ENCODE measurements at places on chromosomes 6 and 20. TPM values are rescaled to one million over a fixed set of nuclear protein-coding genes. Genes with fewer than 3 reads are reported as not detected.
A peak's percentile ranks its signal among the peaks of the same experiment; 100 is the strongest.

Gene SLC17A5
- 8.0 TPM for total RNA-seq

DNA sequence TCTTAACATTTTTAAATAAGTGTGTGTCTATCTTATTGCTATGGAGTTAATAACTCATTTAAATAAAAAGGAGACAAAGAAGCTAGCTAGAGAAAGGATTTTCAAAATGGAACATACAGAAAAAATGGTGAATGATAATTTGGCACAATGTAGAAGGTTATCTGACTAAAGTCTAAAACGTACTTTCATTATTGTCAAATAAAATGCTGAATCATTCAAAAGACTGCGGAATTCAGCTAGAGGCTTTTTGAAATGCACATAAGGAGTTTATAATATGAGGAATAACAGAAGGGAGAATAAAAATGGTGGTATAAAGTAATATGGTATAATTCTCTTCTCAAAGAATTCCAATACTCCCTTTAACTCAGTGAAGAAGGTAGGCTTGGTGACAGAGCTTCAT lies 597.9 kb downstream of the KHDRBS2 start:
- H3K4me3 ChIP-seq, result no peak overlapping the region
- H3K4me1 ChIP-seq, result no peaks in the 10 kb centered on the region
- H3K36me3 ChIP-seq, result no peaks in the 10 kb centered on the region

GRCh38 chr6:33212857-33213165 lies 4.5 kb downstream of the RING1 start:
- no peaks in the 10 kb centered on the region for H3K36me3 ChIP-seq
- peaks cover 11% of the 10 kb centered on the region for H3K4me1 ChIP-seq
- peak overlapping the region; percentile 7 for H3K27ac ChIP-seq
- DNase-seq, result no peak
- H3K27me3 ChIP-seq, result no peaks in the 10 kb centered on the region
- peak overlapping the region; percentile 36 for H3K4me3 ChIP-seq

GRCh38 chr6:135901774-135902524 lies 50.4 kb downstream of the PDE7B start:
- H3K27ac ChIP-seq, result peak overlapping the region; percentile 44
- H3K4me3 ChIP-seq, result peak overlapping the region; percentile 13
- peaks cover 4% of the 10 kb centered on the region for H3K4me1 ChIP-seq

Gene STK35
- total RNA-seq, result 12.4 TPM

DNA sequence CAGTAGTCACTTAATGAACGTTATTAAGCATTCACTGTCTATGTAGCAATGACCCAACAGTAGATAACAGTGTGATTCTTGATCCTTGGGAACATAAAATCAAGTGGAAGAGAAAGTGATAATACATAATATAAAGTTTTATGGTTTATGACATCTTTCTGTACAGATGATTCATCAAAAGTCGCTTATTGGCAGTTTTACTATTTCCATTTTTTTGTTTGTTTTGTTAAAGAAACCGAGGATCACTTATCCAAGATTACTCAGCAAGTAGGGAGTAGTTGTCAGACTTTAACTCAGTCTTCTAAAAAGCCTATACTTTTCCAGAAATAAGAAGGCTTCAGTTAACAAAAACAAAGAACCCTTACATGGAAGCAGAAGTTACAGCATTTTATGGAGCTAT lies 260.8 kb downstream of the ZFAND3 start:
- peaks cover 2% of the 10 kb centered on the region for H3K4me1 ChIP-seq
- no peak overlapping the region for H3K27ac ChIP-seq
- no peaks in the 10 kb centered on the region for H3K27me3 ChIP-seq
- no peak overlapping the region for H3K4me3 ChIP-seq

Gene FANCE
- 9.1 TPM for total RNA-seq

Gene PLN
- total RNA-seq, result 4.9 TPM

DNA sequence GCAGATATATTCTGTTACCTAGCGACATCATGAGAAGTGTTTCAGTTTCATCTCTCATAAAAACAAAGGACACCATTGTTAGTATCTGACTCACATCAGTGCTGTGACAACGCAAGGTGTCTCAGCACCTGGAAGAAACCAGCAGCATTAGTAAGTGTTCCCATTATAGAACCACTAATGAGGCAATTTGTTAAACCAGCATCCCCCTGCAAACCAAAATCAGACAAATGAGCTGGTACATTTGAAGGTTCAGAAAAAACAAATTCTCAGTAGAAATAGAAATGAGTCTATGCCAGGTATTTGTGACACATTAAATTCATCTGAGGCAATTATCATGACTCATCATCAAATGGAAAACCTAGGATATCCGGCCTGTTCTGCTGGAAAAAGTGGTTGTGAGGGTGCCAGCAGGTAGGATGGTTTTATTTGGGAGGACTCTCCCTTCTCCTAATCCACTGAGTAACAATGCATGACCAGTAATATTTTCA lies 151.7 kb downstream of the TMEM200A start:
- peaks cover 1% of the 10 kb centered on the region for H3K4me1 ChIP-seq
- H3K27ac ChIP-seq, result no peak overlapping the region
- no peaks in the 10 kb centered on the region for H3K36me3 ChIP-seq
- no peak for DNase-seq
- H3K27me3 ChIP-seq, result no peaks in the 10 kb centered on the region

- no peak for DNase-seq
- H3K27me3 ChIP-seq, result no peaks in the 10 kb centered on the region
- no peak overlapping the region for H3K4me3 ChIP-seq
- H3K4me1 ChIP-seq, result peaks cover 3% of the 10 kb centered on the region
Observed at GRCh38 chr6:37538107-37538506, 38.4 kb upstream of the CCDC167 start.

Gene SIRPB2
- total RNA-seq, result 0.88 TPM

DNA sequence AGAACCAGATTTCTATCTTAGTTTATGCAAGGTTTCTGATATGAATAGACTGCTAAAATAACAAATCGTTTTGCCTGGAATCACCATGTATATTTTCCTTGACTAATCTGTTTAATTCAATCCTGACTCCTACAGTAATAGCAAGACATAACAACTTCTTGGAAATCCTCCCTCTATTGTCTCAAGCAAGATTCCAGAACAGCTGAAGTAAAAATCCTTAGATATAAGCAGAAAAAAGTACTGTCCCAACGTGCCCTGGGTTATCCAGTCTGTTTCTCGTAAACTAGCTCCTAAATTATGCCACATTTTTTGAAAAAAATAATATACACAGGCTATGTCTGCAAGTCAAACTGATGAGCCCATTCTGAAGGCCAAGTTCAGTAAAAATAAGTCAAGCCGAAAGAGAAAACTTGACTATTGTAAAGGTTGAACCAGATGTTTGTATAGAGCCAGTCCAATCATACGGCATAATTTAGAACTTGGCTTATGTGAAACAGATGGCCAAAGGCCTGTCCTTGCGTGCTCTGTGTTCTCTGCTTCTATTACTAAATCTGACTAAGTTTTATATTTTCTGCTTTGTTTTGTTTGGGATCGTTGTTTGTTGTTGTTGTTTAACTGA lies 341.6 kb upstream of the NRSN1 start:
- H3K36me3 ChIP-seq, result no peaks in the 10 kb centered on the region
- no peak for DNase-seq
- no peak overlapping the region for H3K27ac ChIP-seq
- H3K4me1 ChIP-seq, result no peaks in the 10 kb centered on the region
- H3K27me3 ChIP-seq, result no peaks in the 10 kb centered on the region

DNA sequence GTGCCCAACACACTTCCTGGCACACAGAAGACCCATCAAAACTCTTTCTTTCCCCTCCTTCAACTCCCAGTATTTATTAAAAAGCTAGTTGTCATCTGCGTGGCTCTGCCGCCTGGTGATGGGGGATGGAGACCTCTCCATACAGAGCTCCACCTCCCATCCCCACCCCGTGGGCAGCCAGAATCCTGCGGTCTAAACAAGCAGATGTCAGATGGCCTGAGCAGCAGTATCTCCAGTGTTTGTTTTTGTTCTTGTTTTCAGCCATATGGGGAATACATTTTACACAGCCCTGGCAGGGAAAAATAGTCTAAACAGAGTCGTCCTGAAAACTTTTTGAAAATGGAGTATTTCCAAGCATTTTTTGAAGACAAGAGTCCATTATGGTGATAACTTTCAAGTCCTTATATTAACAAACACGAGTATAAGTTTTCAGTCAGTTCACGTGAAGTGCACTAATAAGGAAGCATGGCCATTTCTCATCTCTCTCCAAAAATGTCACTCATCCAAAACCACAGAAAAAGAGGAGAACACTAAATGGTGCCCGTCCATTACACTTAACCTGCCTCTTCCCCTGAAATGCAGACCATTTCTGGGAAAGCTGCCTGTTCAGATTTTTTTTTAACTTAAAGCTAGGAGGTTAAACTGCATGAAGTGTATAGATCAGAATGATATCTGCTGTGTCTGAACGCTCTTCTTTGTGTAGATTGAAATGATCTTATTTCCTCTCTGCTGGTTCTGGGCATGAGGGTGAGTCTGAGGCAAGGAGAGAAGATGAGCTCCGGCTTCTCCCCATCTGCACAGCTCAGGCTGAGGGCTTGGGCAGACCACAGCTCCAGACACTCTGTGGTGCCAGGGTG lies 91.0 kb downstream of the TCP11 start:
- no peaks in the 10 kb centered on the region for H3K36me3 ChIP-seq
- peaks cover 30% of the 10 kb centered on the region for H3K4me1 ChIP-seq
- no peak for DNase-seq
- H3K27me3 ChIP-seq, result no peaks in the 10 kb centered on the region
- H3K27ac ChIP-seq, result peak overlapping the region; percentile 72
- H3K4me3 ChIP-seq, result no peak overlapping the region

GRCh38 chr6:109383438-109383940 lies 1.2 kb upstream of the CD164 start:
- no peaks in the 10 kb centered on the region for H3K36me3 ChIP-seq
- H3K4me1 ChIP-seq, result peaks cover 1% of the 10 kb centered on the region
- H3K27me3 ChIP-seq, result no peaks in the 10 kb centered on the region
- peak overlapping the region; percentile 96 for H3K27ac ChIP-seq

Gene LSM14B
- total RNA-seq, result 60.9 TPM

GRCh38 chr6:109224107-109224875 lies 129.0 kb downstream of the CEP57L1 start:
- H3K36me3 ChIP-seq, result no peaks in the 10 kb centered on the region
- no peaks in the 10 kb centered on the region for H3K4me1 ChIP-seq
- H3K27me3 ChIP-seq, result no peaks in the 10 kb centered on the region
- DNase-seq, result no peak

All from ovary (tissue), 10 donors.